Uterus (tissue), 4 donors: ENCODE measurements at places on chromosomes 1 and 21. TPM values are rescaled to one million over a fixed set of nuclear protein-coding genes. Genes with fewer than 3 reads are reported as not detected.

Gene KLF17
- total RNA-seq, result 0.26 TPM

Gene MIXL1
- total RNA-seq, result not detected

Gene NBL1
- total RNA-seq, result 222 TPM

Gene FNBP1L
- 14.9 TPM for total RNA-seq

Gene TIE1
- total RNA-seq, result 71.6 TPM

Gene ZSWIM5
- total RNA-seq, result 3.4 TPM

Gene SPRR2D
- total RNA-seq, result not detected

DNA sequence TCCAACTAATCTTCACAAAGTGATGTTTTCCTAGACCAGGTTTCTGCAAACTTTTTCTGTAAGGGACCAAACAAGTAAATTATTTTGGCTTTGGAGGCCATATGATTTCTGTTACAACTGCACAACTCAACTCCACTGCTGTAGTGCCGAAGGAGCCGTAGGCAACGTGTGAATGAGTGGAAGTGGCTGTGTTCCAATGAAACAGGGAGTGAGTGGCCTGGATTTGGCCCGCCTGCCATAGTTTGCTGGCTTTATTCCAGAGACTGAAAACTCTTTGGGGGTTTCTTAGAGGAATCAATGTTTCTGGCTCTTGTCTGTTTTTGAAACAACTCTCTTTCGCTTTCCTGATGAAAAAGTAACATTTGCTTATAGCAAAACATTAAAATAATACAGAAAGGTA is 12.6 kb upstream of the ACTL8 start:
- no peaks in the 10 kb centered on the region for H3K4me1 ChIP-seq
- no peak for DNase-seq
- H3K27ac ChIP-seq, result no peak overlapping the region
- H3K36me3 ChIP-seq, result no peaks in the 10 kb centered on the region

DNA sequence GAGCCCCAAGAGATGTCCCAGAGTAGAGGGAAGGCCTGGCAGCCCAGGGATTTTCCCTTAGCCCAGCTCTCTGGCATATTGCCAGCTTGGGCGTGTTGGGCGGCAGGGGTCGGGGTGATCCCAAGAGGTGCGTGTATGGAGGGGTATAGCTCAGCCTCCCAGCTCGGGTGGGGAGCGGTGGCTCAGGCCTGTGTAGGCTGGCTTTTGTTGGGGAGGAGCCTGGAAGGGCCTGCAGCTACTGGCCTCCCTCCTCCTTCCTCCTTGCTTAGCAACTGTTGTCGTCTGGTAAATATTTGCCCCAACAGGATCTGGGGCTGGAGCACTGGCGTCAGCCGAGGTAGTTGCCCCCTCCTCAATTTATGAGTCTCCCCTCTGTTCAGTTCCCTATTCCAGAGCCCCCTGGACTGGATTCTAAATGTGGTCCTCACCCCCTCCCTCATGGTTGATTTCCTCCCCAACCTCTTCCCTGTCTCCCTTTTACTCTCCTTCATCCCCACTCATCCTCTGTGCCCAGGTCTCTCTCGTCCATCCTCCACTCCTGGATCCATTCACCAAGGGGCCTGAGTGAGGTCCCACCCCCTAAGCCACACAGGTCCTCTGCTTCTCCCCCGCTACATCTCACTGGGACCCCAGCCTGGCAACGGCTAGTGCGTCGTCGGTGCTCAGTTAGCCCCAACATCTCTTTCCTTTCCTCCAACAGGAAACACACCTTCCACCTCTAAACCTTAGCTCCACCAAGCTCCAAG is 10.3 kb upstream of the LMNA start:
- peak; percentile 88 for DNase-seq
- no peaks in the 10 kb centered on the region for H3K36me3 ChIP-seq

DNA sequence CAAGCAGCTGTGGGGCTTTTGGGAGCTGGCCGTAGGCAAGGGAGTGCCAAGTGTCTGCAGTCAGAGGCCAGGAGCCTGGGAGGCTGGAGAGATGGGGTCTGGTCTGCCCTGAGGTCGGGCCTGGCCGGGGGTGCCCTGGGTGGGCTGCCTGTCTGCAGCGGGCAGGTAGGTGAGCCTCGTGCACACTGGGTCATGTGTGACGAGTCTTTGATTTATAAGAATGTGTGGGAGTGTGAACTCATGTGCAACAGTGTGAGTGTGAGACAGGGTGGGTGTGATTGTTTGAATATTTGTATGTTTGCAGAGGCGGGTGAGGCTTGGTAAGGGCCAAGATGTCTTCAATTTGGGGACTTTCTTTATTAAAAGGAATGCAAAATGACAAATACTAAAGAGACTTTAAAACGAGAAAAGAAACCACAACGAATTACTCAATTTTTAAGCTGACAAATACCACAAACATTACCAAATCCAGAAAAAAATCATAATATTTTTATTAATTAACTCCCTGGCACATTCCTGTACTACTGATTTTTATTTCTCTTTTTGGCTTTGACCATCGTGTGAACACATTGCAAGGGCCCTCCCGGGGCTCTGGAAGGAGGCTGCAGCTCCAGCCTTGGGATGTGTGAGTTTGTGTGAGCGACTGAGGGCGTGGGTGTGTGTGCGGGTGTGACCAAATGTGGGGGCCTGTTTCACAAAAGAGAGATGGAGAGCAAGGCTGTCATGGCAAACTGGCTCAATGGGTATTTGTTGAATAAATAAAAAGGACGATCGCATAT is 110.3 kb upstream of the WNT4 start:
- no peak overlapping the region for H3K4me3 ChIP-seq
- H3K27ac ChIP-seq, result no peak overlapping the region
- no peak for DNase-seq
- no peaks in the 10 kb centered on the region for H3K36me3 ChIP-seq
- H3K4me1 ChIP-seq, result no peaks in the 10 kb centered on the region

GRCh38 chr1:179038528-179039281 is 13.0 kb downstream of the FAM20B start:
- no peak for DNase-seq
- no peak overlapping the region for H3K27ac ChIP-seq
- no peaks in the 10 kb centered on the region for H3K36me3 ChIP-seq
- no peaks in the 10 kb centered on the region for H3K27me3 ChIP-seq
- H3K4me3 ChIP-seq, result no peak overlapping the region

DNA sequence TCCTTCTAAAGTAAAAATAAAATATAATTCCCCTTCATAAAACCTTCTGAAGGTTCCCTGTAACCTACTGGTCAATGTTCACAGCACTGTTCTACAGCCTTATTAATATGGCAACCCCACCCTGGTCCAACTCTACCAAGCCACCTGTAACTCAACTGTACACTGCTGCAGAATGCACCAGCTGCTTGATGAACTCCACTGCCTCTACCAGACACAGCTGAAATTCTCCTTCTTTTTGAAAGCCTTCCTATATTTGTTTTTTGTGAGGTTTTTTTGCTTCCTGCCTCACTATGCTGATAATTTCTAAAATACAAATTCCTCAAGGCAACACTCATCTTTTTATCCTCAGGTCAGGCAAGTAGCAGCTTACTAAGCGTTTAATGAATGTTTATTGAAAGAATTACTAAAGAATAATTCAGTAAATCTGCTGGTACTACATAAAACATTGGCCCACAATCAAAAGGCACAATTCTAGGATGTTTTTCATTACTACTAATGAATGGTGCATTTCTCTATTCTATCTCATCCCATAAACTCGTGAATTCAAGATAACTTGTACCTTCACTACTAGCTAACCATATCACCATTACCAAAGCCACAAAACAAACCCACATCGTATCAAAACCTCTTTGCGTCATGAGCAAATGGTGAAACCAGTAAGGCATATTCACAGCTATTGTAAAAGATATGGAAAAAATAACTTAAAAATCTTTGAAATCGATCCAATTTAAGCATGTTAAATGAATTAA is 2.4 kb downstream of the SSX2IP start:
- no peaks in the 10 kb centered on the region for H3K4me1 ChIP-seq
- DNase-seq, result no peak

- no peak overlapping the region for H3K4me3 ChIP-seq
- no peaks in the 10 kb centered on the region for H3K36me3 ChIP-seq
- no peaks in the 10 kb centered on the region for H3K27me3 ChIP-seq
- peak; percentile 89 for DNase-seq
- H3K4me1 ChIP-seq, result no peaks in the 10 kb centered on the region
These were observed 106.7 kb upstream of the COL6A1 start for GRCh38 chr21:45874716-45875415.

- H3K27ac ChIP-seq, result no peak overlapping the region
- H3K4me3 ChIP-seq, result no peak overlapping the region
- DNase-seq, result no peak
- H3K27me3 ChIP-seq, result no peaks in the 10 kb centered on the region
- H3K4me1 ChIP-seq, result no peaks in the 10 kb centered on the region
These were observed 11.5 kb upstream of the CHIA start for GRCh38 chr1:111279144-111279543.

DNA sequence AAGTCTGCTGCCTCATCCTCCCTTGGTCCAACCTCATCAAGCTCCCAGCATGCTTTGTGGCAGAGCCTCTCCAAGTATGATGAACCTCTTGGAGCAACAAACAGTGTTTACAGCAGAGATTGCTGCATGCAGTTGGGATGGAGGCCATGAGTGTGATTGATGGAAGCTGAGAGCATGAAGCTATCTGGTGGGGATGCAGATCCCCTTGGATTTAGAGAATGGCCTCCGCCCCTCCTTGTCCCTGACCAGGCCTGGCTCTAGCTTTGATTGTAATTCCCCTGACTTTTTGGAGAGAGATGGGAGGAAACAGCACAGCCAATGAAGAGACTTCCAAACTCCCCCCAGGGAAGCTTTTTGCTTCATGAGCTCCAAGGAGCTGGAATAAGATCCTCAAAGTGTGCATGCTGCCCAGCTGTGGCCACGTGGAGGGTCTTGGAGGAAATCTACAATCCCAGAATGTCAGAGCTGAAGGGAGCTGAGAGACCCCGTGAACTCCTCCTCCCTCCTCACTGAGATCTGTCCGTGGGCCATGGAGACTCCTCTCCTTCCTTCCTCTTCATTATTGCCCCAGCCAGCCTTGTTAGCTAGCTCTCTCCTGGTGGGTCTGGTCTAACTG is 165.3 kb upstream of the USP24 start:
- no peaks in the 10 kb centered on the region for H3K4me1 ChIP-seq
- DNase-seq, result peak; percentile 76
- H3K27ac ChIP-seq, result no peak overlapping the region
- H3K27me3 ChIP-seq, result no peaks in the 10 kb centered on the region
- no peak overlapping the region for H3K4me3 ChIP-seq

DNA sequence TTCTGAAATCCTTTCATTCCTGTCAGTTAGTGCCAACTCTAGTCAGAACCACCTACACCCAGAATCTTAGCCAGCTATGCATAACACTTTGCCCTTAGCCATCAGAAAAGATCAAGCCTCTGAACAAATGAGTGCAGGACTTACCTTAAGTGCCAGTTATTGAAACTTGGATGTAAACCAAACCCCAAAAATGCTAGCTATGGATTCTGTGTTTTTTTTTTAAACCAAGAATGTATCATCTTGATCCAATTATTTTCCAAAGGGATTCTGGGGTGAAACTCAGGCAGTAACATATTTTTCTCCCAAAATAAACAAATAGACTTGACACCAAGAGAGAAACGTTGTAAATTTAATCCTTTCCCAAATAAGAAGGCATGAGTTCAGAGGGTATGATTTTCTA is 538.6 kb upstream of the ADAMTS5 start:
- H3K27ac ChIP-seq, result no peak overlapping the region
- H3K4me3 ChIP-seq, result no peak overlapping the region
- no peaks in the 10 kb centered on the region for H3K27me3 ChIP-seq
- H3K36me3 ChIP-seq, result no peaks in the 10 kb centered on the region
- DNase-seq, result no peak
- no peaks in the 10 kb centered on the region for H3K4me1 ChIP-seq

DNA sequence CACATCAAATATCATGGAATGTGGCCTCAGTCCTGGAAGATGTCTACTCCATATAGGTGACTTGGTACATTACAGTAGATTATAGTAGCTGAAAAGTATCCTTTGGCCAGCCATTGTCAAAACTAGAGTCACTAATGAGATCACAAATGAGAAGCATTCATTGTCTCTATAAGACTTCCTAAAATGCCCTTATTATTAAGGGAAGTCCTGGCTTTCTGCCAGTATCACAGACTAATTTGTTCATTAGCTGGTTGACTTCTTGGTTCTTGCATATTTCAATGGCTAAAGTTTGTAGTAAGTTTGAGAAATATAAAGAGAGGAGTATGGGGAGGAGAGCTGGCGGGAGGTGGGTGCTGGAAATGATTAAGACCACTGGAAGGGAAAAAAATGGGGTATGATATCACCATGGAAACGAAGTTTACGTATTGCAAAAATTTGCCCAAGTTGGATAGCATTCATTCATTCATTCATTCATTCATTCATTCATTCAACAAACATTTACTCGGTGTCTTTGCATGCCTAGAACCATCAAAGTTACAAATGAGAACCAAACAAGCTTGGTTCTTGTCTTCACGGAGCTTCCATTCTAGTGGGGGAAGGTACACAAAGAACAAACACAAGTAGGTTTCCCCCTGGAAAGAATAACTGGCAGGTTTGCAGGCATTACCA is 11.7 kb upstream of the B3GALNT2 start:
- no peak overlapping the region for H3K27ac ChIP-seq
- DNase-seq, result no peak
- no peaks in the 10 kb centered on the region for H3K27me3 ChIP-seq
- H3K36me3 ChIP-seq, result no peaks in the 10 kb centered on the region
- H3K4me1 ChIP-seq, result no peaks in the 10 kb centered on the region
- H3K4me3 ChIP-seq, result no peak overlapping the region

DNA sequence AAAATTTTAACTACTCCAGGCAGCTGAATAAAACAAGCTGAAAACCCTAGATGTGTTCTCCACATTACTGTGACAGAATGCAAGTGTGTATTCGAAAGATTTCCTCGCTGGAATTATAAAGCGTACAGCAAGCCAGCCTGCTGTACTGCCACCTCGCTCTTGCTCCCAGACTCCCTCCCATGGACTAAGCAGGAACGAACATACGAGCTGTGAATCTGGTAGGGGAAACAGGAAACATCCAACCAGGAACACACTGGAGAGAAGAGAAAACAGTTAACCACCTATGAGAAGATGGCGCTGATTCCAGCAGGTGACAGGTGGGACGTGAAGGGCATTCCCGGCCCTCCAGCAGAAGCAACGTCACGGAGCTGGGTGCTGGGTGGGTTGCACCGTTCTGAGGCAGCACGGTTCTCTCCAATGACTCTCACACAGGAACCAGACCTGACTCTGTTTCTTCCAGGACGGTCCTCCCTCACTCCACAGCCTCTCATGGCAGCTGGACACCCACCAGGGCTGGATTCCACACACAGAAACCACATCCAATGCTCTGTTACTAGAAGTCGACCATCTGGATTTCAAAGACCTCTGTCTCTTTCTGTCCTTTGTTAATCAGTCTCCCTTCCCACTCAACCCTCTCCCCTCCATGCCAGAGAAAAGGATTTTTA is 219.2 kb downstream of the RERE start:
- no peak overlapping the region for H3K4me3 ChIP-seq
- H3K4me1 ChIP-seq, result no peaks in the 10 kb centered on the region
- H3K27ac ChIP-seq, result peak overlapping the region; percentile 85
- no peaks in the 10 kb centered on the region for H3K27me3 ChIP-seq
- peak; percentile 47 for DNase-seq
